Astrocyte of the spinal cord (primary cell): ENCODE measurements at places on chromosomes 12 and 14.
A peak's percentile ranks its signal among the peaks of the same experiment; 100 is the strongest.

GRCh38 chr12:5459051-5459782, 27.3 kb downstream of the NTF3 start:
- no peak for DNase-seq

- DNase-seq = no peak
These were observed 108.1 kb downstream of the ZFP36L1 start for GRCh38 chr14:68684466-68685418.

DNA sequence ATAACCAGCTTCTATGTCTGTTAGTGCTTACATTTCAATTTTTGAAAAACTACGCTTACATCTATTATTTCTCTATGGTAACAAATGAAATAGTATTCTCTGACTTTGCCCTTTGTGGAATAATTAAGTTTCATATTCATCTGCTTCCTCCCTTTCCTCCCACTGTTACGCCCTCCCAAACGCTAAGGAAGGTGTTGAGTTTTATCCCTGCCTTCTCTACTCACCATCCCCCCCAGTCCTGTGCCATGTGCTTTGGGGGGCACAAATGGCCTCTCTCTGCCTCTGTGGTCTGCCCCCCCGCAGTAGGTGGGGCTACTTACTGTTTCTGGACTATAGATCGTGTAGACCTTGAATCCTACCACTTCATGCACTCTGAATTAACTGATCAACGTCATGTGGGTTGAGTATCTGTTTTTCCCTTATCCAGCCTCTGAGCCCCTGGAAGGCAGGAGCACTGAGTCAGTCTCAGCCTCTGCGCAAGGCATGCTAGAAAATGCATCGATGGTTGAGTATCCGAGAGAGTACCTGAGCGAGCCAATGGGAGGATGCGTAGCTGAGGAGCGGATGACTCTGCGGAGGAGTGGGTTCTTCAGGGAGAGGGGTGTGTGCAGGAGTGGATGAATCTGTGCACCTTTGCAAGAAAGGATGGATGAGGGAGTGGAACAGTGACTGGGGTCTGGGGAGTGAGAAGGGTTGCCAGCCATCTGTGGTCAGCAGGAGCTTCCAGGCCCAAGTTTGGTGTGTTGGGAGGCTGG, 114.5 kb upstream of the RTL1 start:
- no peak for DNase-seq

GRCh38 chr12:7460375-7461259, 16.7 kb upstream of the CD163L1 start:
- DNase-seq = peak; percentile 61

GRCh38 chr14:57390806-57391516, 575 bp downstream of the NAA30 start:
- DNase-seq = peak; percentile 47

GRCh38 chr14:50774542-50775267, 56.3 kb downstream of the NIN start:
- DNase-seq = no peak

DNA sequence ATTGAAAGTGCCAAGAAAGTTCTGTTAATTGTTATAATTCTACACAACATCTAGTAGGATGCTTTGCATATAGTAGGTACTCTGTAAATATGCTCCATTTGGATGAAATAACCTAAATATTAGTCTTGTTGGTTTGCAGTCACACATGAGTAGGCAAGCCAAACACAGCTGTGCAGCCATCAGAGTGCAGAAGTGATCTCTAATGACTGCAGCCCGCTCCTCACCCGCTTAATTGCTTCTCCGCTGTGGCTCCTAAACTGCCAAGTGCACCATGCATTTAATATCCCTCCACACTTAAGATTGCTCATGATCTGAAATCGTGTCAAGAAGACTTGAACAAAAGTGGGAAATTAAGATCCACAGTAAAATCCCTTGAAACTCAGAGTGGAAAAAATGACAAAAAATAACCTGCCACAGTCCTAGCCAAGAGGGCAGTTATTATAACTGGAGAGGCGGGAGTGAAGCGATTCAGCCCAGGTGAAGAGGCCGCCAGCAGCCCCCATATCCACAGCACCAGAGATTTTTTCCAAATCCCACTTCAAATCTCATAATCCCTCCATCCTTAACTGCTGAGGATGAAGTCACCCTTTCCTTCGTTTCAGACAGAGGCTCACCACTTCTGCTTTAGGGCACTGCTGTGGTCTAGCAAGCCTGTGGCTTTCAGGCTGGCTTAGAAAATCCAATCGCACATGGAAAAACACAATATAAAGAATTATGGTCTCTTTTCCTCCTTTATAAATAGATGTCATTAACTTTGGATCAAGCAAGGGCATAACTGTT, 69.5 kb downstream of the TMEM30B start:
- no peak for DNase-seq

DNA sequence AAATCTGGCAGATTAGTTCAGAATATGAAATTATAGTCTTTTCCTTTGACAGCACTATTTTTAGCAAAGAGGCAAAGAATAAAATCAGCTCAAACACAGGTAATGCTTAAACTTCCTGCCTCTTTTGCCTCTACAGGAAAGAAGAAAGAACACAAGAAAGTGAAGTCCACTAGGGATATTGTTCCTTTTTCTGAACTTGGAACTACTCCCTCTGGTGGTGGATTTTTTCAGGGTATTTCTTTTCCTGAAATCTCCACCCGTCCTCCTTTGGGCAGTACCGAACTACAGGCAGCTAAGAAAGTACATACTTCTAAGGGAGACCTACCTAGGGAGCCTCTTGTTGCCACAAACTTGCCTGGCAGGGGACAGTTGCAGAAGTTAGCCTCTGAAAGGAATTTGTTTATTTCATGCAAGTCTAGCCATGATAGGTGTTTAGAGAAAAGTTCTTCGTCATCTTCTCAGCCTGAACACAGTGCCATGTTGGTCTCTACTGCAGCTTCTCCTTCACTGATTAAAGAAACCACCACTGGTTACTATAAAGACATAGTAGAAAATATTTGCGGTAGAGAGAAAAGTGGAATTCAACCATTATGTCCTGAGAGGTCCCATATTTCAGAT, 17.4 kb downstream of the TMPO start:
- peak; percentile 48 for DNase-seq

DNA sequence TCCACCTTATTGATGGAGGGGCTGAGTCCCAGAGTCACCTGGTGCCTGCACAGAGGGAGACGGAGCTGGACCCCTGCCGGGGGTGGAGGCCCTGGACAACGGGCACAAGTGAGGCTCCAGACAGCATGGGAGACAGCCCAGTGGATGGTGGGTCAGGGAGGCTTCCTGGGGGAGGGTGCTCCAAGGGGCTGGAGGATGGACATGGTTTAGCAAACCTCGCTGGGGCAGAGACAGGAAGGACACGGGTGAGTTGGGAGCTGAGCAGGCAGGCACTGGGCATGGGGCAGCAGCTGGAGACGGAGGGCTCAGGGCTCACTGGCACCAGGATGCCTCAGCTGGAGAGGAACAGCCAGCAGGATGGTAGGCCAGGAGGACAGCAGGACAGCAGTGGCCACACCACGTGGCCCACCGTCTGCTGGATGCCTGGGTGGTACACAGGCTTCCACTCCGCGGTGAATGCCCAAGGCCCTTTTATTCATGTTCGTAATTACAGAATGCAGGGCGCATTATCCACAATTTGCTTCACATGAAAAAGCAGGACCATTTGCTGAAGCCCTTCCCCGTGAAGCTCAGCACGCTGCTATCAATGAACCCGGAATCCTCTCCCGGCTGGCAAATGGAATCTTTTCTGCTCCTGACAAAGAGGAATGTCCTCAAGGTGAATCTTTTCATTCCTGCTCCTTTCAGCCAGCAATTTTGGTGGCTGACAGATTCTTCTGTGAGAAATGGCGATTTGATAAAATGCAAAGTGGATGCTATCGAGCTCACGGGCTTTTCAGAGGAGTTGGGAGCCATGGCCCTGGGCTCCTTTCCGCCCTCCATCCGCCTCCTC, 138.1 kb upstream of the C14orf180 start:
- no peak for DNase-seq

DNA sequence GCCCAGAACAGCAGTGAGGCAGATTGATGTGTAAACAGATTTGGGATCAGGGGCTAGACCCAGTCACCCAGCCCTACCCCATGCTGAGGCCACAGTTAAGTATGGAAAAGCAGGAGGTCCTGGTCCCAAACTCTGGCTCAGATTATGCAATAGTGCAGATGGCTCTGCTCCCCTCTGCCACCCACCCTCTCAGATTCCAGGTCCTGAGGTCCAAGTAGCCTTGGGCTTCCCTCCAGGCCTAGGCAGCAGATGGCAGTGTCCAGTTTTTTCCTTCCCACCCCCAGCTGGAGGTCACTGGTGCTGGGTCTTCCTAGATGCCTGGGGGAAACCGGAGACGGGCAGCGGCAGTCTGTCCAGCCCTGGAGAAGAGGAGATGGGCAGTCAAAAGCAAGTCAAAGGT, 2.8 kb upstream of the DHH start:
- no peak for DNase-seq

- DNase-seq = no peak
These were observed 111.5 kb downstream of the SRGAP1 start for GRCh38 chr12:63955831-63956666.

- peak; percentile 72 for DNase-seq
These were observed 63.6 kb downstream of the DAAM1 start for GRCh38 chr14:59251811-59252771.

DNA sequence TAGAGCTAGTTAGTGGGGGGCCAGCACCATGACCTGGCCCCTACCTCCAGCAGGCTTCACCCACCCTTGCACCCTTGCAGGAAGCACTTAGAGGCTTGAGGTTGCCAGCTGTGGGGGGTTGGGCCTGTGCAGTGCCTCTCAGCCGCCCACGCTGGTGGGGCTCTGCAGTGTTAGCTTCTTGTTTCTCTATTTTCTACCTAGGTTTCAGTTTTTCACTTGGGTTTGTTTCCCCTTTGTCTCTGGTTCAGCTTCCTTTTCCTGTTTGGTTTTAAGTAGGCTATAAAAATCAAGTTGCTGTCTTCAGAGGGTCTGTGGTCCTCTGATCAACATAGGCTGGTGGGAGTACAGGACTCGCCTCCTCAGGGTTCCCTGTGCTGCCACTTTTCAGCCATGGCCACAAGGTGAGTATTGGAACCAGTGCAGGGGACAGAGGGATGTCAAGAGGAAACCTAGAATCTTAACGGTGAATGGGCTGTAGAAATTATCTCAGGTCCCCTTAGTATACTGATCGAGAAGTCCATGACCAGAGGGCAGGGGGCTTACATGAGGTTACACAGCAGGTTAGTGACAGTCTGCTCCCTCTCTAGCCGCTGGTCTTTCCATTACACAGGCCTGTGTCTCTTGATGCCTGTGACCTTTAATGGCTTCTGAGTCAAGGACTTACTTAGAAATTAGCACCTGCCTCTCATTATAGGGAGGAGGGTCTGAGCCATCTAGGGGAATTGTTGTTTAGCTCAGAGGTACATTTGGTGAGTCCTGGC, at the start of gene EVL:
Gene EVL, plus strand, starts transcription at position 312 of the 761 bp plus-strand sequence. Its CDS starts 79 bp downstream, at position 391.
- DNase-seq = no peak

DNA sequence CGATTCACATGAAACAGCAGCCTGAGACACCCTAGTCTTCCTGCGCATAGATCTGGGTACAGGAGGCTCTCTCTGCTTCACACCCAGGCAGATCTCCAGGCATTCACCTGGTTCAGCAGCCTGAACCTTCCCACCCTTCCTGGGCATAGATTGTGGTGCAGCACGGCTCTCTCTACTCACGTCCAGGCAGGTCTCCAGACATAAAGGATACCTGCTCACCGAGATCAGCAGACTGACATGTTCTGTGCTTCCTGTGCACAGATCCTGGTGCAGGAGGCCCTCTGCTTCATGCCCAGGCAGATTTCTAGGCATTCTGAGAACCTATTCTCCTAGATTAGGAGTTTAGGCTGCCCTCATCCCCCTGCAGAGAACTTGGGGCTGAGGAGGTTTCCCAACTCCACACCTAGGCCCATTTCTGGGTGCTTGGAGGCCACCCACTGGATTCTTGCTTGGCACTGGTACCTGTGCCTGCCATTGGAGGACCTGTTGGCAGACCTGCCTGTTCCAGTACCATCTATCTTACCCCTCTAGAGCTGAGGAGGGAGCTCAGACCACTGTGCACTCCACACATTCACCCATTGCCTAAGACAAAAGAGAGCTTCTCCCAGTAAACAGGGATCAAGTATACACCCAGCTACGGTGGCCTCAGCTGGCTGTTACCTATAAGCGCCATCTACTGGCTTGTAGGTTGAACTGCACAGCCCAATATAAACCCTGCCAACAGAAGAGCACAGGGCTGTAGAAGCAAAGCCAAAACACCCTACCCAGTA, 28.0 kb upstream of the GARIN6 start:
- peak; percentile 40 for DNase-seq

- DNase-seq = peak; percentile 80
These were observed 73.9 kb downstream of the ARMH4 start for GRCh38 chr14:58078068-58078467.

- DNase-seq = no peak
These were observed 2.1 kb downstream of the DNAJC22 start for GRCh38 chr12:49348781-49349180.

- DNase-seq = no peak
These were observed 35.1 kb downstream of the DHX37 start for GRCh38 chr12:124953689-124954405.

DNA sequence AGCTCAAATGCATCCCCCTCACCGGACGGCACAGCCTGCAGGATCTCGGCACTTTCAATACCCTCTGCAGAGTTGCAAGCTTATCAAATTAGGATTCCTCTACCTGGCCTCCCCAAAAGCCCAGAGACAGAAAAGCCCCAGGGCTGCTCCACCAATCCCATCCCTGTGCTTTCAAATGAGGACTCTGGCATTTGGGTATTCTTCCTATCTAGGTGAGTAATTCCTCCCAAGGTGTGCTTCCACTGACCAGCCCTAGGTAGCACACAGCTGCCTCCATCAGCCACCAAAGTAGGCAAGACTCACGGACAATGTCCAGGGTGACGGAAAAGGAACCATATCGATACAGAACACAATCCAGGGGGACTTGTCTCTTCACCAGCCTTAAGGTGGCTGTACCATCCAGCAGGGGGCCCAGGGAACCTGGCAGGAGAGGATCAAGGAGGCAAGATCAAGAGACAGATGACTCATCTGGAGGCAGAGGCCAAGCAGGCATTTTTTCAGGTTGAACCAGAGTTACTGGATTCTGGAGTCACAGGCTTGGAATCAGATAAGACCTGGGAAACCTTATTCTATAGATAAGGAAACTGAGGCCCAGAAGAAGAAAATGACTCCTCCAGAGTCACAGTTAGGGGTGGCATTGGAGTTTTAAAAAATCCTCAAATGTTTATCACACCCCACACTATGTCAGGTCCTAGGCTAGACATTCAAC, 9.9 kb downstream of the PMEL start:
- DNase-seq = peak; percentile 46

- no peak for DNase-seq
These were observed 73.5 kb downstream of the CDK17 start for GRCh38 chr12:96326628-96327227.

DNA sequence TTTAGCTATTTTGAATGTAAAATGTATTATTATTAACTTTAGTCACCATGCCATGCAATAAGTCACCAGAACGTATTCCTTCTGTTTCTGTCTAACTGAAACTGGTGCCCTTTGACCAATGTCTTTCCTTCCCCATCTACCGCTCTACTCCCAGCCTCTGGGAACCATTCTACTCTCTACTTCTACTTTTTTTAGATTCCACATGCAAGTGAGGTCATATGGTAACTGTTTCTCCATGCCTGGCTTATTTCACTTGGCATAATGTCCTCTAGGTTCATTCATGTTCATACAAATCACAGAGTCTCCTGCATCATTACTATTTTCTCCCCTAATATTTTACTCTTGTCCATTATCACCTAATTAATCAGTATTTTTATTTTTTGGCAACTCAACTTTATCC, 160.1 kb downstream of the TMX1 start:
- no peak for DNase-seq
